Hippocampal formation (tissue), 2 donors: ENCODE measurements at places on chromosomes 3 and 15.

GRCh38 chr3:73030073-73030597 is 31.3 kb upstream of the EBLN2 start:
- no peak for DNase-seq

- DNase-seq, result no peak
These were observed 93.0 kb upstream of the C2CD4B start for GRCh38 chr15:62257996-62258521.

DNA sequence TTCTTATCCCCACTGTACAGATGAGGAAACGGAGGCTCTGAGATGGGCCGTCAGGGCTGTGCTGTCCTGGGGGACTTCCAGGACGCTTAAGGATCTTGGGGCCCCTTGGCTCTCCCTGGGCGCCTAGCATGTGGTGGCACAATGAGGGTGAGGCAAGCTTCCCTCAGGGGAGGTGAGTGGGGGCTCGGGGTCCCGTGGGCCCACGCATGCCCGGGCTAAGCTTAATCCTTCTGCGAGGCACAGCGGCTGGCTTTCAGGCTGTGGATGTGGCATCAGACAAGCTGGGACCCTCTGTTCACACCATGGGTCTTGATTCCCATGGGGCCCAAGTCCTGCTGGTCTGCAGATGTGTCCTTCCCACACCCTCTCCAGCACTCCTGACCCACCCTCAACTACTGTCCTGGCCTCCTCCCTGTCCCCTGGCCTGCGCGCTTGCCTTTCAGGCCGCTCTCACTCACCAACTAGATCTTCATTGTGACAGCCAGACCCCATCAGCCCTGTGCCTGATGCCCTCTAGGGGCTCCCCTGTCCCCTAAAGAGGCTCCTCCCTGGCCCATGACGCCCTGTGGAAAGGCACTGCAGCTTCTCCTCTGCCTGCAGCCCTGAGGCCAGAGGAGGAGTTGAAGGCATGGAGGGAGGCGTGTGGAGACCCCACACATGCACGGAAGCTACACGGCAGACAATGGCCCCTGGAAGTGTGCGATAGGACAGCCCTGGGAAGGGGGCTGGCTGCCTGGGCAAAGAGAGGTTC is 11.3 kb downstream of the DUSP7 start:
- DNase-seq, result no peak

DNA sequence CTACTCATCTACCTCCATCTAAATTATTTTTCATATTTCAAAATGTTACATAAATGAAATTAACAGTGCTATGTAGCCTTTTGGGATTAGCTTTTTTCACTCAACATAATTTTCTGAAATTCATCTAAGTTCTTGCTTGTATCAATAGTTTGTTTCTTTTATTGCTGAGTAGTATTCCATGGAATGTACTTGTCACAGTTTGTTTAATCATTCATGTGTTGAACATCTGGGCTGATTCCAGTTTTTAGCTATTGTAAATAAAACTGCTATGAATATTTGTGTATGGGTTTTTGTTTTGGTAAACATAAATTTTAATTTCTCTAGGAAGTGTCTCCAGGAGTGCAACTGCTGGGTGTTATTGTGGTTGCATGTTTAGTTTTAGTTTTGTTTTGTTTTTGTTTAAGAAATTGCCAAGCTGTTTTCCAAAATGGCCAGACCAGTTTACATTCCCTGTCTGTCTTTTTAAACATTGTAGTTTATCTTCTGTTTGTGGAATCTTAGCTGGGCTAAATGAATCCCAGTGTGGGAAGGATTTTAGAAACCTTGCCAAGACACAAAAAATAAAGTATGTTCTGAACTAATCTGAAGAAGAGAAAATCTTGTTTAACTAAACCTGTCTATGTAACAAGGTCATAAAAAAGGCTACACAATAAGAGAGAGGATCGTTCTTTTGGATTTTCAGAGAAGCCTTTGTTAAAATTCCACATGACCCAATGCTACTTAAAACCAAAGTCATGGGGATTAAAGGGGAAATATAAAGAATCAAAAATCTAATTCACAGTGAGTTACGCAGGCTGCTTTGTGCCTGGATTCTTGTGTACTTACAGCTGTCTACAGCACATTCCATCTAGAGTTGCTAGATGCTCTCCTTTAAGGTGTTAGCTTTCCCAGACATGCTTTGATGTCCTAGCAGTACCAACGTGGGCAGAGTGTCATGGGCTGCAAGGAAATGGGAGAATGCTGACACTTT is 129.2 kb upstream of the SUCLG2 start:
- no peak for DNase-seq

DNA sequence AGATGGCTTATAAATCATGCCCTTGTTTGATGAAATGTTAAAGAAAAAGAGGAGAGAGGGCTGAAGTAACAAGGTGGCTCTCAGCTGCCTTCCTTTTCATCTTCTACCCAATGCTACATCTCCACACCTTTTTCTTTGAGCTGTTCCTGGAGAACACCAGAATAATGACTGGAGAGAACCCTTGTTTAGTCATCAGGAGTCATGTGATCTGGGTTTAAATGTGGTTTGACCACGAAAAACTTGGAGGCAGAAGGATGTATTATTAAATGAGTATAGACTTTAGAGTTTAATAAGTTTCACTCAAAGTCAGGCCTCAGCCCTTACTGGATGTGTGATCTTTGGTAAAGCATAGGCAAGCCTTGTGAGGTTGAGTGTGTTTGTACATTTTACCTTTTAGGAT is 230.3 kb upstream of the TBL1XR1 start:
- no peak for DNase-seq
